ENCODE measurements at places on chromosomes 4 and X.

- no peak for DNase-seq
Measured at GRCh38 chr4:127782025-127782274, 172 bp upstream of the HSPA4L start.

GRCh38 chr4:158255727-158256324 is 45.5 kb downstream of the TMEM144 start:
- no peak for DNase-seq

DNA sequence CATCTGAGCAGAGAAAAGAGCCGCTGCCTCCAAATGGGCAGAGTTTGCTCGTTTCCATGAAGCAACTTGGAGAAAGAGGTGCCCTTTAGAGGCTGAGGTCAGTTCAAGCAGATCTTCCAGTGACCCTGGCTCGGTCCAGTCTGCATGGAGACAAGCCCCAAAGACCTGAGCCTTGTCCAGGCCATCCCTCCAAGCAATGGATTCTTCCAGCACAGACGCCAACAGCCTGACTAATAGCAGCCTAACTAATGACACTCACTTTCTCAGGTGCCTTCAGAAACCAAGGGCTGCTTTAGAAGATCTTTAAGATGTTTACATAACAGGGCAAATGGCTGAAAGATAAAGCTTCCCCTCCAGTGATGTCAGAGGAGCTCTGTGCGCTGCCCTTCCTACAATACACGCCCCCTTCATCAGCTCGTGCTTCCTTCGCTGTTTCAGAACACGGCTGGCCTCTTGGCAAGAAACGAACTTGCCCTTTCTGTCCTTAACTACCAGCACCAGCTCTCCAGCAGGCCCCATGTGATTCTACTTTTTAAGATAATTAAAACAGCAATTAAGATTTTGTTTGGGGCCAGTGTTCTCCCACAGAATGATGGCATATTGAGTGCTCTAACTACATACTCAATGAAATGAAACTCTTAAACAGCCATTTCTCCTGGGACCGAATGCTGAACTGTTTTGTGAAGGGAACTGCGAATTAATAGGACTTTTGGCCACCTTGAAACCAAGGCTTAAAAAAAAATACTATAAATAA is 119.0 kb downstream of the GPR143 start:
- DNase-seq, result no peak

GRCh38 chrX:143634309-143634662 is 1.6 kb downstream of the SLITRK4 start:
- no peak for DNase-seq

GRCh38 chrX:108892501-108892900 is 156.1 kb upstream of the IRS4 start:
- DNase-seq, result no peak

GRCh38 chrX:43970528-43970927 is 2.7 kb downstream of the NDP start:
- DNase-seq, result no peak

DNA sequence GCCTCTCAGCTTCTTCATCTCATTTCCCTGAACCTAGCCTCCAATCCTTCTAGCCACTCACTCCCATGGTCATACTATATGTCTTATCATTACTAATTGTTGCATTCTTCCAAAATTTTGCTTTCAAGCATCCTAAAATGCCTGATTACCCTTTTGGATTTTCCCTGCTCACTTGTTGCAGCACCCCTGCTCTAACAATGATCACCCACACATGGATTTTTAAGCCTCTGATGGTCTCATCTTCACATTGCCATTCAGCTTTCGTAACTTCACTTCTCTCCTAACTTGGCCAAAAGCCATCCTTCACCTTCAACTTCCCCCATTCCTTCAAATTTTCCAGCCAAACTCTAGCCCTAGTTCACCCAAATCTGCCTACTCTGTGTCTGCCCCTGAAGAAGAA is 33.8 kb upstream of the MGST2 start:
- DNase-seq, result no peak

- DNase-seq, result no peak
Measured at GRCh38 chr4:79334783-79335182, 8.9 kb upstream of the NAA11 start.

DNA sequence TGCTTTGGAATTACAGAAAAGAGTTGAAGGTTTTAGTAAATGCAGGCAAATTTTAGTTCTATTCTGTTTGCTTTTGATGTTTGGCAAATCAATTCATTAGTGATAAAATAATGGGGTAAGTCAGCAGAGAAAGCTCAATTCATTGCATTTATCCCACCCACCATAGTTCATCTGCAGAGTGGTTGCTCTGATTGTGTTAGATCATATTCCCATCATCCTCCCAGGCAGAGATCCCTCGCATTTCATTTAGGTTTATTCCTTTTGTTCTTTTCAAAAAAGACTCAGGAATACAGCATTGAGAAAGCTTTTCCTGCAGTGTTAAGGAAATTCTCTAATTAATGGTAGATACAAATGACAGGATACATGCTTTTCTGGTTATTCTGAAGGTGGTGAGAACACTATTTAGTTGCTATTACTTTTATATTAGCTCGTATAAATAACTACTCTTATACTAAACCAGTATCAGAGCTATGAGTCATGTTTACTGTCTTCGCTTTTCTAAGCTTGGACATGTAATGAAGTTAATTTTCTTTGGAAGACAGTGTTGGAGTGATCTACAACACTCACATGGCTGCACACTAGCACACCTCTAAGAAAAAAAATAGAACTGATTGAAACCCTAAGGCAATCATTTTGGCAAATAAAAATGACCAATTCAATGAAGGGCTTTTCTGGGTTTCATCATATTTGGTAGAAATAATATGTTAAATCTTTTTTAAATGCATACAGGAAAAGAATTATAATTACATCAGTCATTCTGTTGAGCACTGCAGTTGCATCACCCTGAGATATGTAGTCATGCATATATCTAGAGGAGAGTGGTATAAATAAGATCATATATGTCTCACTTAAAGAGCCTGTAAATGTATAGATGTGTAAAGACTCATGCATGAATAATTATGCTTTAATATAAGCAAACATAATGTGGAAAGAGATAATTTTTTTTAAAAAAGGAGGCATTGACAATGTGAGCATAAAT is 351.6 kb downstream of the PCDH7 start:
- DNase-seq, result no peak

- DNase-seq, result no peak
Measured at GRCh38 chr4:124111411-124111810, 601.1 kb downstream of the ANKRD50 start.

GRCh38 chr4:126560794-126561193 is 1072.0 kb upstream of the INTU start:
- DNase-seq, result no peak

GRCh38 chr4:106809076-106809475 is 227.0 kb downstream of the DKK2 start:
- DNase-seq, result no peak

DNA sequence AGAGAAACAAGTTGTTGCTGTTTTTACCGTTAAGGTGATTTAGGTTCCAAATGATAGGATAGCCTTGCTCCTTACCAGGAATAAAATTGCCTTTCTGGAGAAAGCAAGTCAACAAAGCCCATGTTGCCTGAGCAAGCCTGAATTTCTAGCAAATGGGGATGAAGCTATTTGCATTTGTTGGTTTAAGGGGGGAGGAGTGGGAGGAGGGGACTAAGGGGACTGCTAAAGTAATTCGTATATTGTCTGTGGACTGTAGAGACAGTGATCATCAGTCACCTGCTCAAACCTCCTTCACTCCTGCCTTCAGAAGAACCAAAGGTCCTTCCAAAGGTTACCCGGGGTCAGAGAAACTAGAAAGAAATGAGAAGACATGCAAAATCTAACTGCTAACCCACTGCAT is 65.8 kb downstream of the SCML2 start:
- DNase-seq, result no peak

- no peak for DNase-seq
Measured at GRCh38 chr4:1767770-1768366, 25.2 kb upstream of the FGFR3 start.
